Fibroblast of pulmonary artery (primary cell): ENCODE measurements at places on chromosomes 13 and 19.

- no peak for DNase-seq
Measured at GRCh38 chr19:16134510-16134909, 9.0 kb upstream of the HSH2D start.

- peak; percentile 47 for DNase-seq
Measured at GRCh38 chr13:24270639-24271141, 38.7 kb upstream of the C1QTNF9 start.

DNA sequence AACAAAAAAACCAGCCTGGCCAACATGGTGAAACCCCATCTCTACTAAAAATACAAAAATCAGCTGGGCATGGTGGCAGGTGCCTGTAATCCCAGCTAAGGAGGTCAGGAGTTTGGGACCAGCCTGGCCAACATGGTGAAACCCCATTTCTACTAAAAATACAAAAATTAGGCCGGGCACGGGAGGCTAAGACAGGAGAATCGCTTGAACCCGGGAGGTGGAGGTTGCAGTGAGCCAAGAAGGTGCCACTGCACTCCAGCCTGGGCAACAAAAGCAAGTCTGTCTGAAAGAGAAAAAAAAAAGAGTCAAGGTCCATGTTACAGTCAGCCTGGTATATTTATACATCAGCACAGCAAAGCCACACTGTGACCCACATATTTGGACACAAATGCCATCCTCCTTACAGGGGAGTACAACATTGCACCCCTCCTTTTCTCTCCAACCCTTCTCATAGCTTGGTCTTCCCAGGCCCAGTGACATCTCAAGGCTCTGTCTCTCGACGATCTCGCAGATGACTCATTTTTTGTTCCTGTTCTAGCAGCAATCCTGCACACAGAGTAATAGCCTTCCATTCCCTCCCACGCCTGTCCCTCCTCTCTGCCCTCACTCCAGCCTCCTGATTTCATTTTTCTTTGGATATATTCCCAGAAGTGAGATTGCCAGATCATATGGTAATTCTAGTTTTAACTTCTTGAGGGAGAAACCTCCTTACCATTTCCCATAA, 21.0 kb upstream of the DPP9 start:
- peak; percentile 98 for DNase-seq

GRCh38 chr13:42607546-42607945, 33.6 kb downstream of the TNFSF11 start:
- no peak for DNase-seq

GRCh38 chr13:106348075-106348840, 187.2 kb downstream of the EFNB2 start:
- peak; percentile 59 for DNase-seq

- DNase-seq = no peak
Measured at GRCh38 chr19:32098968-32099367, 246.4 kb upstream of the ZNF507 start.

DNA sequence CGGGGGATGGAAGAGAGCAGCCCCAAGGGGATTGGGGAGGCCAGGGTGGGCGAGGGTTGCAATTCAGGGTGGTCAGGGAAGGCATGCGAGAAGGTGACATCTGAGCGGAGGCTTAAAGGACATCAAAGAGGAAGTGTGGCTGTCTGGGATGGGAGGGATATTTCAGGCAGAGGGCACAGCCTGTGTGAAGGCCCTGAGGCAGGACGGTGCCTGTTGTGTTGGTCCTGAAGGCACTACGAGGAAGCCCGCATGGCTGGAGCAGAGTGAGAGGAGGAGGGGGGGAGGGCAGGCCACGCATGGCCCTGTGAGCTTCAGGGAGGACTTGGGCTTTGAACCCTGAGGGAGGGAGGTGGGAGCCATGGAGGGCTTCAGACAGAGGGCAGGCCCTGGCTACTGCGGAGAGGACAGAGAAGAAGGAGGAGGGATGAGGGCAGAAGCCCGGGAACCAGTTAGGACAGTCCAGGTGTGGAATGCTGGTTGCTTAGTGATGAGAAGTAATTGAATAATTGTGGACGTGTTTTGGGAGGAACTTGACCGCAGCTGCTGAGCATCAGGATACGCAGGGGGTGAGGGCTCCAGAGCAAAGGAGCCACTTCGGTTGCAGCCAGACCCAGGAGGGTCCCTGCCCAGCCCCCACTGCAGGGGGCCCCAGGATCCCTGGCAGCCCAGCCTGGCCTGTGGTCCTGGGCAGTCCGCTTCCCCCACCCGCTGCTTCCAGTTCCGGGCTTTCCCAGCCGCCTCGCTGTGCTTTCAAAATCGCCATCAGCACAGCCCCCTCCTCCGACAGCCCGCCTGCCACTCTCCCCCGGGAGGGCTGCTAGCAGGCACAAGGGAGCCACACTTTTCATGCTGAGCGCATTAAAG, 6.2 kb downstream of the TLE6 start:
- DNase-seq = peak; percentile 77

DNA sequence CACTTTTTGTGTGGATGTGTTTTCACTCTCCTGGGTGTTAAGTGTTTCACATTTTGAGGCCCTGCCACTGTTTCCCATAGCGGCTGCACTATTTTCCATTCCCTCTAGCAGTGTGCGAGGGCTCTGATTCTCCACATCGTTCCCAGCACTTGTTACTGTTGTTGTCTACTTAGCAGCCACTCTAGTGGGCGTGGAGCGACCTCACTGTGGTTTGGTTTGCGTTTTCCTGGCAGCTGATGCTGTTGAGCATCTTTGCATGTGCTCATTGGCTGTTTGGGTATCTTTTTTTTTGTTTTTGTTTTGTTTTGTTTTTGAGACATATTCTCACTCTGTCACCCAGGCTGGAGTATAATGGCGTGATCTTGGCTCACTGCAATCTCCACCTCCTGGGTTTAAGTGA, 14.4 kb downstream of the NAXD start:
- no peak for DNase-seq

- peak; percentile 92 for DNase-seq
Measured at GRCh38 chr13:33639158-33639557, 178.8 kb upstream of the RFC3 start.

DNA sequence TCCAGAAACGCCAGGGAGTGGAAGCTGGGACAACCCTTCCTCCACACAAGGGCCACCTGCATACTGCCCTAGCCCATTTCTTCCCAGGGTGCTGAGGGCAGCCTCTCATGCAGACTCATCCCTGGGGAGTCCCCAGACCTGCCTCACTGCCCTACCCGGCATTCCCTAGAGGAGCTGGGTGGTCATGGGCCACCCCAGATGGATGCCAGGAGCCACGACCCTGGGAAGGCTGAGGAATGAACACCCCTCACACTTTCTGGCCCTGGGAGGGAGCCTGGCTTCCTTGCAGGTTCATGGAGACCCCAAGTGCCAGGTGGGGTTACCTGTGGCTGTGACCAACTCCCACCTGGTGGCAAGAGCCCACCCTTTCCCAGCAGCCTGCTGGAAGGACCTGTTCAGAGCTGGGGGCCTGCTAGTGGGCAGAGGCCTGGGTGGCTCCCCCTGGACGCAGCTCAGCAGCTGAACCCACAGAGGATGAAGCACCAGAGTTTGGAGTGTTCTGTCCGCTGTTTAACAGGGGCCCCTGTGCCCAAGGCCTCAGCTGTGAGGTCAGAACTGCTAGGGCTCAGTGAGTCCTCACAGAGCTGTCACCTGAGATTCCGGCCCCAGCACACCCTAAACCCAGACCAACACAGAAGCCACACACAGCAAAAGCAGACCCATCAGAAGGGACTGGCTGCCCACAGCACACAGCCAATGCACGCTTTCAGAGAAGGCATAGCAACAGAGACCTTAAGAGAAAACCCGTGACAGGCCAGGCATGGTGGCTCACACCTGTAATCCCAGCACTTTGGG, 6.6 kb downstream of the ACP4 start:
- no peak for DNase-seq

DNA sequence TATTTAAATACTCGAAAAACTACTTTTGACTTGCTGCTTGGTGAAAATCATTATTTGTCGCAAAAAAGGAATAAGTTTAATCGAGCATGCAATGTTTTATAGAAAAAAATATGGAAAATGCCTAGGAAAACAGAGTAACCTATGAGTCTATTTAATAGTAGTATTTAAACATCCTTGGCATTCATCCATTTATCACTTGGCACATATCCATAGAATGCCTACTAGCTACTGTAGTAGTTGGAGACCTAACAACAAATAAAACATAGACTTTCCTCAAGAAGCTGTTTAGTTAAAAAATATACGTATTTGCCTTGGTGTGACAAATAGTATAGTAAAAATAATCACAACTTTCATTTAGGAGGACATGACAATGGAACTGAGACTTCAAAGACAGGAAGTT, 302.1 kb downstream of the DIAPH3 start:
- DNase-seq = peak; percentile 39

DNA sequence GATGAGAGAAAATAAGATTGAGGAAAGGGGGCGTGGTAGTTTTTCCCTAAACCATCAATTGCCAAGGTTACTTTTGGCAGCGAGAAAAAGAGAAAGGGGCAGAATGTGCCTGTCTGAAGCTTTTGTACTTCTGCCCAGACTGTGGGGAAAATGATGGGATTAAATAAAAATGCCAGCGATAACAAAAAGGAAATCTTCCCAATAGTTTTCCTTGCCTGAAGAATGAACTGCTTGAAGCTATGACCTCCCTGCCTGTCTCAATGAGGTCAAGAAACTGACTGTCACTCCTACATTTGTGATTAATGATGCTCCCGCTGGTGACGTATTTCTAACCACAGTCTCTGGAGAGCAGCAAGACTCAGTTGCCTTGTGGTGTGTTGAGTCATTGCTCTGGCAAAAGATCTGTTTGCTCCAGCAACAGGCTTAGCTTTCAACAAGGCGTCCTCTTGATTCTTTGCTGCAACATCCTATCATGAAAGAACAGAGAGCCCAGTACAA, 1051.5 kb downstream of the DIAPH3 start:
- peak; percentile 98 for DNase-seq

- no peak for DNase-seq
Measured at GRCh38 chr19:50266896-50267295, 62.3 kb downstream of the KCNC3 start.

GRCh38 chr19:38676878-38677646, 29.6 kb downstream of the ACTN4 start:
- no peak for DNase-seq

- DNase-seq = peak; percentile 98
Measured at GRCh38 chr19:51986309-51987291, at the start of gene ZNF350. Gene ZNF350, minus strand, starts transcription at chr19:51986840. Its CDS starts 12,480 bp downstream, at chr19:51974360.

DNA sequence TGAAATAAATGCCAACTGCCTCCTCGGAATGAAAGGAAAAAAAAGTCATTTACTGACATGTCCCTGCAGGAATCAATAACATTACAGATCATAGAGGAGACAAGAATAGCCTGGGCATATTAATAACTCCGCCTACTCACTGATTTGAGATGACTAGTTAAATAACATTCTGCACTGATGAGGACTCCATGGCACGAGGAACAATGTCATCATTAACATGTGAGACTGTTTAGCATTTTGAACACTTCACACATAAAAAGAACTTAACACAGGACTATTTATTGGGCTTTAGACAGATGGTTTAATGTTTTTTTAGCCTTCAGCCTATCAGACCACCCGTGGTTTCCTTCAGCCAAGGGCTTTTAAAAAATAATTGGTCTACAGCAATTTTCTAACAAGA, 170.1 kb downstream of the OLFM4 start:
- no peak for DNase-seq

GRCh38 chr13:28654276-28654675, 4.7 kb upstream of the POMP start:
- no peak for DNase-seq

- DNase-seq = no peak
Measured at GRCh38 chr13:104143760-104144416, 1077.7 kb upstream of the SLC10A2 start.

DNA sequence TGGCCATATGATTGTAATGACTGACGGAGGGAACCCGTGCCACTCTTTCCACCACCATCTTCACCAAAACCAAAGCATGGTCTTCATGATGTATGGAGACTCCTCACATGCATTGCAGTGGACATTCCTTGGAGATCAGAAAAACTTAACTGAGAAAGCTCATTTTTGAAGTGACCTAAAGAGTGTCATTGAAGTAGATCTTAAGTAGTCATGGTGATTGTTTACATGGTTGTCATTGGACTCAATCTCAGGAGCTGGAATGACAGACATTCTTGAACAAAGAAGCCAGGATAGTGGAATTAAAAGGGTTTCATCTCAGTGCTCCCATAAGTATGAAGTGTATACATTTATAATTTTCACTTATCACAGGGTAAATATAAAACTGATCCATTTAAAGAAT, 236.7 kb upstream of the IPO5 start:
- DNase-seq = no peak
